ENCODE measurements at places on chromosomes 1 and 21.

- no peak for DNase-seq
Observed at GRCh38 chr21:34215911-34216717, 142.7 kb downstream of the MRPS6 start.

GRCh38 chr1:183918589-183918988 lies 113.7 kb downstream of the RGL1 start:
- DNase-seq, result no peak

- no peak for DNase-seq
Observed at GRCh38 chr1:3168678-3169077, 99.7 kb downstream of the PRDM16 start.

DNA sequence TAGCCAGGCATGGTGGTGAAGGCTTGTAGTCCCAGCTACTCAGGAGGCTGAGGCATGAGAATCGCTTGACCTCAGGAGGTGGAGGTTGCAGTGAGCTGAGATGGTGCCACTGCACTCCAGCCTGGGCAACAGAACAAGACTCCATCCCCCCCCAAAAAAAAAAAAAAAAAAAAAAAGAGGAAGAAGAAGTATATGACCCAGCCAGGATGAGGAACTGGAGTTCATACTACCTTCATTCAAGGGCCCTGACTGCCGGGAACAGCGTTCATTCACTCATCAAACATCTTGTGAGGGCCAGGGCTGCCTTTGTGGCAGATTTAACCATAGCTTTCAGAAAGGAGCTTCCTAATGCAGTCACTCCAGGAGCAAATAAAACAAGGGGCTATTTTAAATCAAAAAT lies 127.6 kb downstream of the MRPS6 start:
- DNase-seq, result no peak

DNA sequence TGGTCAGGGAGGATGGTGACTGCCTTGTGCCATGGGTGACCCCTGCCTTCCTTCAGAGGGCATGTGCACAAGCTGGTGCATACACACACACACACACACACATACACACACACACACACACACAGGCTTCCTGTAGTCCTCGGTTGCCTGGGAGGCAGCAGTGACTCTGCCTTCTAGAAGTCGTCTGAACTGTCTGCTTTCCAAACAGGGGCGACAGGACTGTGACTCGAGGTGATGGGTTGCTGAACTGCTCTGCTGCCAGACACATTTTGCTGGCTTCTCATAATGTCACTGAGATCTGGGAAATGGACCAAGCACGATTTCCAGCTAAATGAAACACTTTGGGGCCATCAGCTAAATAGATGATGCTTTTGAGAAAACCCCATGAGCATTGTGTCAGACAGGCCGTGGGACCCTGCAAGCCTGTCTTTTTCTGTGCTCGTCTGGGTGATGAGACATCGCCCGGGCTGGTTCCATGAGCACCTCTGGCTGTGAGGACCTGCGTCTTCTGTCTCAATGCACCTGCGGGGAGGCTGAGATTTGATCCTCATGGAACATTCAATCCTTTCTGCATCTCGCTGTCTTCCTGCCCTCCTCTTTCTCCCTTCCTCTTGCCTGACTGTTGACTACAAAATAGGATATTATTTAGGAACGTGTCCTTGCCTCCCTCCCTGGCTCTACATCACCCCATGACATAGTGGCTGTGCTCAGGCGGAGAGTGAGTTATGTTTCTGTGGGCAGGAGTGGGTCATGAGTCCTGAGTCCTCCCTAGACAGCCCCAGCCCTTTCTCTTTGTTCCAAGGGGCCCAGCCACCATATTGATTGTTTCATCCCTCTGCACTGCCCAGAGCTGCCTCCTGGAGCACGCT lies 436.8 kb downstream of the CAMTA1 start:
- no peak for DNase-seq

DNA sequence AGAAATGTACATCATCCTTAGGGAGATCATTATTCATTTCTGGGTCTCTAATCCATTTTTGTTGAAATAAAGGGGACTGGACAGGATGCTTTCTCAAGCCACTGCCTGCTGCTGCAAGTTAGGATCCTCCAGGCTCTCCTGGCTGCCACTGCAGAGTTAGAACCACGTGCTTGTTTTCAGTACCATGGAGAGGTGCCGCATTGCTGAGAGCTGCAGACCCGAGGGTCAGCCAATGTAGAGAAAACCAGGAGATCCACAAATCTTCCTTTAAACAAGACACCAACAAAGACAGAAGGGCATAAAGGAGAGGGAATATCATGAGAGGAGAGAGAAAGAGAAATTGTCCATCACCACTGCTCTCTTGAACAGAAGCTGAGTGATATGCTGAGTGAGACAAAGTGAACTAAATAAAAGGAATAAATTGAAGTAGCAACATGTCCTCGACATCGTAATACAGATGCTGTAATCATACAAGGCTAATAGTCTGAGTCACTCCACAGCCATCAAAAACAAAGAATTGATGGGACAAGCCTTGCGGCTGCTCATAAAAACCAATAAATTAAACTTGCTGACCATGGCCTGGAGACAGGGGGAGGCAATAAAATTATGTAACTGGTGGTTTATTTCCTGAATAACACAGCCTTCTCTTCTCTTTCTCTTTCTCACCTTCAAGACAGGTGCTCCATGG lies 255.7 kb downstream of the OMA1 start:
- DNase-seq, result no peak

- DNase-seq, result no peak
Observed at GRCh38 chr1:90381598-90381997, 335.5 kb downstream of the BARHL2 start.

DNA sequence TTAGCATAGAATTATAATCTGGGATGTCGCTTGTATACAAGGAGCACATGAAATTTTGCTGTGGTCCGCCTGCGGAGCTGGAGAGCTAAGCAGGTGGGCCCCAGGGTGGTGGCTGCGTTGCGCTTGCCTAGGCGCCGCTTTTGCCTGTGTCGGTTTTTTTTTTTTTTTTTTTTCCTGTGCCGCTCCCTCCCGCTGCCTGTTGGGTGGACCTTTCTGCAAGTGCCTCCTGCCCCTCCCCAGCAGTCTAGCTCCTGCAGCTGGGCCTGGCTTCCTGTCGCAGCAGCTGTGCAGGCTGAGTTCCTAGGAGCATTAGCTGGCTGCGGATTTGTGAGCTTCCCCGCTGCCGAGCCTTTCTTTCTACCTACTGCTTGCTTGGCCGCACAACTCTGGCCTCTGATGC lies 20.6 kb downstream of the PYHIN1 start:
- no peak for DNase-seq

- no peak for DNase-seq
Observed at GRCh38 chr1:99456536-99456935, 189.4 kb upstream of the PALMD start.

DNA sequence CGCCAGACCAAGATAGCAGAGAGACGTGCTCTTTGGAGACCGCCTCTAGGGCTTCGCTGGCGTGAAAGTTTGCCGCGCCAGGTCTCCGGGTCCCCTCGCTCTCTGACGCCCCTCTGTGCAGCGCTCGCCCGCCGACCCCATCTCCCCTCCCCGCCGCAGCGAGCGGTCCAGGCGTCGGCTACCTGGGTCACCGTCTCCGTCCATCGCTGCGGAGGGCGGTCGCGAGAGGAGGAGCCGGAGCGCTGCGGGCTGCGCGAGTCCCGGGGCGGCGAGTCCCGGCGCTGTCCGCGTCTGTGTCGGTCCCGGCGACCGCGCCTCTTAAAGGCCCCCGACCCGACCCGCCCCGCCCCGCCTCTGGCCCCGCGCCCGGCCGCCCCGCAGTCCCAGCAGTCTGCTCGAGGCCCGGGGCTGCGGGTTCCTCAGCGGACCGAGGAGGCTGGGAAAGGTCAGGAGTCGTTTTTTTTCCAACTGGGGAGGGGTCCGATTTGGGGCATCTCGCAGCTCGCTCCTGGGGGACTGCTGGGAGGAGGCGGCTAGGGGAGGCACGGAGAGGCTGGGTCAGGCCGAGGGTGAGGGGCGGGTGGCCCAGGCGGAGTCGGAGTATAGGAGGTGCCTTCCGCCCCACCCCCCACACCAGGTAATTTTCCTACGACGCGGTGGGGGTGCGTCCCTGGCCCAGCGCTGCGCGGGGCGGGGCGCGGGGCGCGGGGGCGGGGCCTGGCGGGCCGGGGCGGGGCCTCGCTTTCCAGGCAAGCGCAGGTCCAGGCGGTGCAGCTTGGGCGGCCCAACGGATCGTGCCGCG lies at the start of the genes FBXO2 and FBXO44:
FBXO2 (minus strand) TSS at position 293 of the 802 bp plus-strand sequence; CDS start at position 204, 89 bp downstream.
FBXO44 (plus strand) TSS at position 741 of the 802 bp plus-strand sequence. CDS start 959 bp downstream, outside the sequence.
- no peak for DNase-seq

- DNase-seq, result no peak
Observed at GRCh38 chr1:25090707-25091422, 141.4 kb downstream of the SYF2 start.

DNA sequence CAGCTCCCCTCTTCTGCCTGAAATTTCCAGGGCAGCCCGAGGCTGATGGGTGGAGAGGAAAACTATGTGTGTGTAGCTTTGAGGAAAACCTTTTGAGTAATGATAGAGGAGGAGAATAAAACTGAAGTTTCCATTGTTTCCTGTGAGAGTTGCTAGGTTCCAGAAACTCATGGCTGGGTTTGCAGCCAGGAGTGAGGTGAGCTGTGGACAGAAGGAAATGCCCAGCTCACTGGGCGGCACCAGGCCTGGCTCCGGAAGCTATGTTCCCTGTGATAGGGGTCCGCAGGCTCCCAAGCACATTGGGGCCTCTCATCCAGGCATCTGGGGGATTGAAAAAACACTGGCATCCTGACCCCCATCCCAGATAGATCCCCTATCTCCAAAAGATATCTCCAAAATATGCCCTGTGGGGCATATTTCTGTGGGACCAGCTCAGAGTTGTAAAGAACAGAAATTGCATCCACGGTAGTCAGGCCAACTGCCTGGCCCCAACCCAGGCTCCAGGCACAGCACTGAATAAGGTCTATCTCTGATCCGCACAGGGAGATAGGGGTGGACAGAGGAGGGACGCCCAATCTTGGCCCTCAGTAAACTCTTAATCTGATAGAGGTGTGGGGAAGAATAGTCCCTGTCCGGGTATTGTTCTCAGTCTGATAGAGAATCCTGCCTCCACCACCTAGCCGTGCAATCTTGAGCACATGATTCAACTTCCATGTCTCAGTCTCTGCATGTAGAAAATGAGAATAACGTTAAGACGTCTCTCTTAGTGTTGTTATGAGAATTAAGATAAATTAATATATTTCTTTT lies 1.8 kb upstream of the HSPG2 start:
- no peak for DNase-seq

DNA sequence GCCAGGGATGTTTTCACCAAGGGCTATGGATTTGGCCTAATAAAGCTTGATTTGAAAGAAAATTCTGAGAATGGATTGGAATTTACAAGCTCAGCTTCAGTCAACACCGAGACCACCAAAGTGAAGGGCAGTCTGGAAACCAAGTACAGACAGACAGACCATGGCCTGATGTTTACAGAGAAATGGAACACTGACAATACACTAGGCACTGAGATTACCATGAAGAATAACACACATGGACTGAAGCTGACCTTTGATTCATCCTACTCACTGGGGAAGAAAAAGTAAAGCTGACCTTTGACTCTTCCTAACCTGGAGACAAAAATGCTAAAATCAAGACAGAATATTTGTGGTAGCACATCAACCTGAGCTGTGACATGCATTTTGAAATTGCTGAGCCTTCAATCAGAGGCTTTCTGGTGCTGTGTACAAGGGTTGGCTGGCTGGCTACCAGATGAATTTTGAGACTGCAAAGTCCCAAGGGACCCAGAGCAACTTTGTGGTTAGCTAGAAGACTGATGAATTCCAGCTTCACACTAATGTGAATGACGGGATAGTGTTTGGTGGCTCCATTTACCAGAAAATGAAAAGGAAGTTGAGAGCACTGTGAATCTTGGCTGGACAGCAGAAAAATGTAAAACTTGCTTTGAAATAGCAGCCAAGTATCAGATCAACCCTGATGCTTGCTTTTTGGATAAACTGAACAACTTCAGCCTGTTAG lies 190.4 kb upstream of the KCTD3 start:
- no peak for DNase-seq

- DNase-seq, result no peak
Observed at GRCh38 chr1:91124989-91125417, 103.2 kb upstream of the ZNF644 start.

DNA sequence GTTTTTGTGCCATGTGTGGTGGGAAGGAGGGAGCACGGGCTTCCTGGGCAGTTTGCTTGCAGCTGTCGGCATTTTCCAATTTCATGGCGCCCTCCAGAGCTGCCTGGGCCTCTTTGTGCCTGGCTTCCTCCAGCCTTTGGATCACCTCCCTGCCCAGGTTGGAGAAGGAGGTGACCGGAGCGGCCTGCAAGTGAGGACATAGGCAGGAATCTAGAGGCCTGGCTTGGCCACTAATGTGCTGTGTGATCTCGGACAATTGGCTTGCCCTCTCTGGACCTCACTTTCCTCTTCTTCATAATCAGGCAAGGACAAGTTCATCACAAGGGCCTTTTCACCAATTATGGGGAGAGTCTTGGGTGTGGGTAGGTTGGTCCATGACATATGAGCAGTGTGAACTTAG lies 245.1 kb downstream of the MATN1 start:
- no peak for DNase-seq

GRCh38 chr1:7113822-7114221 lies 328.6 kb downstream of the CAMTA1 start:
- no peak for DNase-seq

DNA sequence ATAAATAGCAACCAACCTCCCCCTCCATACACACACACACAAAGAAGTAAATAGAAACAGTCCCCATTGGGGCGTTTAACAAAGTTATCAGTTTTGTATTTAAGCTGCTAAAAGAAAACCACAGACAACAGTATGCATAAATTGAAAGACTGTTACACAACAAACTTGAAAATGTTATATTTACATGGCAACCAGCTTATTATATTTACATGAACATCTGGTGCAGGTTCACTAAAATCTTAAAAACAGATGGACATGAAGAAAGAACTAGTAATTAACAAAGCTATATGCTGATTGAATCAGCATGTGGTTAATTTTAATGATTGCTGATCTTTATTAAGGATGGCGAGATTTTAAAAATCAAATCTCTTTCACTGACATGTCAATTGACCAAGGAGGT lies 384.7 kb downstream of the LRRIQ3 start:
- DNase-seq, result no peak

DNA sequence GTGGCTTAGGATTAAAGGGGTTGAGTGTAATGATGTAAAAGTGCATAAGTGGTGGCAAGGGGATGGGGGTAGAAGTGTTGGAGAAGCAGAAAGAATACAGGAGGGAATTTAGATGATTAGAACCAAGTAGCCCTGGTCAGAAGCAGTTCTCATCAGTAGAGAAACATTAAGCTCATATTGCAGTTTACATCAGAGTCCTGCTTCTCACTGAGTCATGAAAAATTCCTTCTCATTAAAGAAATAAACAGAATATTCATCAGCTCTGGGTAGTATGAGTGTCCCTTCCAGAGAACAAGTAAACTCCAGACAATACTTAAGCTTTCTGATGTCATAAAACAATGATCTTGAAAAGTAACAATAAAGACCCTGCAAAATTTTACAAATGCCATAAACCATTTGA lies 36.5 kb downstream of the LRRIQ3 start:
- DNase-seq, result no peak

Data from glomerular endothelial cell (primary cell).